T follicular helper cell (primary cell): ENCODE measurements at places on chromosomes 2 and 18.

DNA sequence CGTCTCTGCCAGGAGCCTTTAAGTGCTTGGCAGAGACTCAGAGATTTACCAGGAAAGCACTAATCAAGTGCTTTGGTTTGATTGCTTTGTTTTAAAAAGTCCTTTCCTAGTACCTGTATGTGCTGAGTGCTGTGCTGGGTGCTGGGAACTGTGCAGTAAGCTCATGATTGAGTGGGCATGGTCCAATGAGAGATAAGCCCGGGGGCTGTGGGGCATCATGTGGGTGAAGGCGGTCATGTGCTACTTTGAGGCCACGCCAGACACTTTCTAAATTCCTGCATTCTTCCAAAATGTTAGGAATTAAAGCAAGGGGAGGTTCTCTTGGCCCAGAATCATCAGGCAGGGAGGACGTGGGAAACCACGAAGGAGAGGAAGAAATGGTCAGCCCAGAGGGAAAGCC, 109.0 kb downstream of the ACAA2 start:
- no peak for DNase-seq

DNA sequence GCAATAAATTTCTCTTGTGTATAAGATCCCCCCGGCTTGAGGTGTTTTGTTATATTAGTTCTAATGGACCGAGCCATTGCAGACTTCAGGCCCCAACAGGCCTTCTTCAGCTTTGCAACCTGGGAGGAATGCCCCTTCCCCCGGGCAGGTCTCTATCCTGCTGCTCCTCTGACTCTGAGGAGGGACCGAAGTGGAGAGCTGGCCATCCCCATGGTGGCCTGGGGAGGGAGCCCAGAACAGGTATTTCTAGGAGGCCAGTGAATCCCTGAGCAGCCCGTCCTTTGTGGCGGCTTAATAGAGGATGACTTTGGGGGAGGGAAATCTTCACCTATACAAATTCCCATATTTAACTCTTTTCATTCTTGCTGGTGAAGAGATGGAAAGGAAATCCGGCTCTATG, 715.8 kb upstream of the SOX11 start:
- DNase-seq, result no peak

GRCh38 chr18:77645170-77645872, 395.7 kb downstream of the GALR1 start:
- no peak for DNase-seq

- no peak for DNase-seq
These were observed 502.3 kb downstream of the PID1 start for GRCh38 chr2:228768818-228769217.

DNA sequence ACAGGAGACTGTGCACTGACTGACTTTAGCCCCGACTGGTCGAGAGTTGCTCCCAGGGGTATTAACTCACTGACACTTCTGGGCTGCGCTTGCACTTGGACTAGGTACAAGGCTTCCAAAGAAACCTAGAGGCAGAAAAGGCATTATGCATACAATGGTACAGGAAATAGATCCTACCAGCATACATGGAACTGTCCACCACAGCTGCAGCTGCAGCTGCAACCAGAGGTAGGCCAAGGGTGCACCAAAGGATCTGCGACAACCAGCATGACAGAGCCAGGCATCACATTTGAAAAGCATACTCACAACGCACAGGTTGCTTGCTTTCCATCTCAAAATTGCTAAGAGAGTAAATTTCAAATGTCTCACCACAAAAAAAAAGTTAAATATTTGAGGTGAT, 22.6 kb upstream of the PGAP1 start:
- DNase-seq, result no peak

GRCh38 chr2:124834331-124834730, 809.2 kb downstream of the CNTNAP5 start:
- no peak for DNase-seq

GRCh38 chr2:43178055-43178598, 48.3 kb downstream of the ZFP36L2 start:
- DNase-seq, result no peak
